Activated naive CD8-positive, alpha-beta T cell treated with anti-CD3 and anti-CD28 coated beads for 36 hours (primary cell): ENCODE measurements at places on chromosomes 6 and 20.

GRCh38 chr6:73169633-73170032 lies 55.7 kb downstream of the KHDC1L start:
- no peak for DNase-seq

GRCh38 chr6:29667158-29667557 lies 10.3 kb downstream of the MOG start:
- no peak for DNase-seq

DNA sequence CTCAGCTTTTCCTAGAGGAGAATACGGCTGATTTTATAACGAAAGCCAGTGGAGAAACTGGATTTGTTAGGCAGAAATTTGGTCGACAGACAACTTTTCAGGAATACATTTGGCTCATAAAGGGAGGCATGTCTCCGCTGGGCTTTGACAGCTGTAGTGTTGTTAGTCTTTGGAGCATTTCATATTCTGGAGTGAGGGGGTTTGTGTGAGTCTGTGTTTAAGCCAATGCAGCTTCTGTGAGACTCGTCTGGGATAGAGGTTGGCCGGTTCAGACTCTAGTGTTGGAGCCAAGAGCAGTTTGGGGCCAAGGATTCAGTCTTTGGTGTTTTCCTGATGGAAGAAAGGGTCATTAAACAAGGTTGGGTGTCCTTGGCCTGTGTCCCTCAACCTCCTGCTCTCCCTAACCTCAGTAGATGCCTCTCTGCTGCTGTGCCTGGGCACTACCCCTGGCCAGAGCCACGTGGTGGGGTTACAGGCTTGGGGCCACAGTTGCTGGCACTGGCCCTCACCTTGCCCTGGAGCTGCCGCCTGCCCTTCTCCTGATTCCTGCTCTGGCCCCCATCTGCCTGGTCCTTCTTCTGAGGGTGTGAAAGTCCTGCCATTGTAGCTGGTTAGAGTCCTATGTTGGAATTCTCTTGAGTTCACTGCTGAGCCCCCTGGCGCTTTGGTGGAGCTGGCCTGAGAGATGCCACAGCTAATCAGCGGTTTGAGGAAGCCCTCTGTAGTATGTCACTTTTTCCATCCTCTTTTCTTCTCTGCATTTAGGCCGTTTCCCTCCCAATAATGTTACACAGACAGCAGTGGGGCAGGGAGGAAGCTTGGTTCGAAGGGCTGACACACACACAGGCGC lies 6.9 kb downstream of the PTK7 start:
- DNase-seq = no peak

GRCh38 chr20:63527184-63527583 lies 6.6 kb downstream of the PPDPF start:
- DNase-seq = no peak

DNA sequence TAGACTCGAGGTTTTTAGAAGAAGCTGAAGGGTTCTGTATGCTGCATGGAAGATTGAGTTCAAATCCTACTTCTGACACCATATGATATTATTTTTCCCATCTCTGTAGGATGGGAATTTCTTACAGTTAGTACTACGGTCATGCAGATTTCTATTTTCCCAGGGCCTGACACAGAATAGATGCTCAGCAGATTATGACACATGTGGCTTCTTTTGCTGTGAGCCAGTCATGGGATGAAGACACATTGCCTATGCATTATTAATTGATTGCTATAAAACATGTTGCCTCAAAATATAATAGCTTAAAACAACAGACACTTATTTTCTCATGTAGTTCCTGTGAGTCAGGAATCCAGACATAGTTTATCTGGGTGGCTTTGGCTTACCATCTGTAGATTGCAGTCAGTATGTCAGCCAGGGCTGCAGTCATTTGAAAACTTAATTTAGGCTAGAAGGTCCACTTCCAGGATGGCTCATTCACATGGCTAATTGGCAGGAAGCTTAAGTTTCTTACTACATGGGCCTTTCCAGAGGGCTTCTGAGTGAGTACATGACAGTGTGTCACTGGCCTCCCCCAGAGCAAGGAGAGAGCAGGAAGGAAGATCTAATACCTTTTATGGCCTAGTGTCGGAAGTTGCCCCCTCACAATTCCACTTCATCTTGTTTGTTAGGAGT lies 29.5 kb downstream of the TOP1 start:
- DNase-seq = no peak

DNA sequence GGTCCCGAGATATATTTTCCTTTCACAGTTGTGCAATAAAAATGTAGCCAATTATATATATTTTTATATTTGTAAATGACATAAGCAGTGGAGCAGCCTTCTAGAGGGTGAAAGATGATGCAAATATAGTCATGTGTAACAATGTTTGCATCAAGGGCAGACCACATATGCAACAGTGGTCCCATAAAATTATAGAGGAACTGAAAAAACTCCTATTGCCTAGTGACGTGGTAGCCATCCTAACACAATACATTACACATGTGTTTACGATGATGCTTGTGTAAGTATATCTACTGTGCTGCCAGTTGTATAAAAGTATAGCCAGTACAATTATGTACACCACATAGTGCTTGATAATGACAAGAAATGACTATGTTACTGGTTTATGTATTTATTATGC lies 162.8 kb downstream of the ZFAND3 start:
- no peak for DNase-seq

DNA sequence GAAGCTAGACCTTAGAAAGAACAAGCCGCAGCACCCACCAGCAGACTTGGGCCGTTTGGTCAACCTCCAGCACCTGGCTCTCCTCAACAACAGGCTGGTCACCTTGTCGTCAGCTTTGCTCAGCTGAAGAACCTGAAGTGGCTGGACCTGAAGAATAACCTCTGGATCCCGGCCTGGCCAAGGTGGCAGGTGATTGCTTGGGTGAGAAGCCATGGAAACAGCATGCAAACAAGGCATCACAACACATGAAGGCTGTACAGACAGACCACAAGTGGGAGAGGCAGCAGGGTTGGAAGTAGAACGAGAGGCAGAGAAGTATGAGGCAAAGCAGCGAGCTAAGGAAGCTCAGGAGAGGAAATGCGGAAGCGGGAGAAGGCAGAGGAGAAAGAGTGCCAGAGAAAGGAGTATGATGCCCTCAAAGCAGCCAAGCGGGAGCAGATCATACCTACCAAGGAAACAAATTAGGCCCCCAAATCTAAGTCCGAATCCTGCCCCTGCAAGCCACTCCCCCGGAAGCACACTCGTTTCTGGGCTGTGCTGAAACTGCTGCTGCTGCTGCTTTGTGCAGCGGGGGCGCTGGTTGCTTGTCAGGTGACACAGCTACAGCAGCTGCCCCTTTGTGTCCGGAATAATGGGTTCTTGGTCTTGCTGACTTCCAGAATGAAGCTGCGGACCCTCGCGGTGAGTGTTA lies 121.6 kb upstream of the LGSN start:
- peak; percentile 7 for DNase-seq

DNA sequence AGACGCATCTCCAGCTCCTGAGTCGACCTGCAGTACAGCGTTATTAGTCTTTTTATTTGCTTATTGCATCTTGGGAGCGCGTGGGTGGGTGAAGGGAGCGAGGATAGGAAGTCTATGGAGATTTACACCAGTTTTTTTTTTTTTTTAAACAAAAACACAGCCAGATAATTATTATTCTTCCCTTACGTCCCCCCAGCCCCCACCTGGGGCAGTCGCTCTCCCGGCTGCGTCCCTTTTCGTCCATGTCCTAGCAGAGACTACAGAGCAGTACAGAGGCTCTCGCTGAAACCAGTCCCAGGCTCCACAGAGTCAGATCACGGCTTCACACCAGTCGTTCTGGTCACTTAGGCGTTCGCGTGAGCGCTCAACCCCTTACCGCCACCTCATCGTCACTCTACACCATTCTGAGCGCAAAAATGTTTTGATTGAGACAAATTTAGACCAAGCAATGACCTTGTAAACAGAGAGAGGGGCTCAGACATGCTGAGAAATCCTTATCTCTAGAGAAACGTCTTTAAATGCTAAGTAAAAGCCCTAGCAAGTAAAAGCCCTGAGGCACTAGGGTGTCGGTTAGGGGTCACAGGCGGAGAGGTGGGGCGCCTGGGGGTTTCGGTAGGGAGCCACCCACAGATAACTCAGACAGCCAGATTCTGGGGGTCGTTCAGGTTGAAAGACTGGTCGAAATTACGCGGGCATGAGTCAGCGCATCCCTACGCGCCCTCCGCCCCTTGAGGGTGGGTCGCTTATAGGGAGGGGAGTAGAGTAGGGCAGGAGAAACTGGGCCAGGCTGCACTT lies 975 bp upstream of the PPT2 start:
- peak; percentile 40 for DNase-seq

DNA sequence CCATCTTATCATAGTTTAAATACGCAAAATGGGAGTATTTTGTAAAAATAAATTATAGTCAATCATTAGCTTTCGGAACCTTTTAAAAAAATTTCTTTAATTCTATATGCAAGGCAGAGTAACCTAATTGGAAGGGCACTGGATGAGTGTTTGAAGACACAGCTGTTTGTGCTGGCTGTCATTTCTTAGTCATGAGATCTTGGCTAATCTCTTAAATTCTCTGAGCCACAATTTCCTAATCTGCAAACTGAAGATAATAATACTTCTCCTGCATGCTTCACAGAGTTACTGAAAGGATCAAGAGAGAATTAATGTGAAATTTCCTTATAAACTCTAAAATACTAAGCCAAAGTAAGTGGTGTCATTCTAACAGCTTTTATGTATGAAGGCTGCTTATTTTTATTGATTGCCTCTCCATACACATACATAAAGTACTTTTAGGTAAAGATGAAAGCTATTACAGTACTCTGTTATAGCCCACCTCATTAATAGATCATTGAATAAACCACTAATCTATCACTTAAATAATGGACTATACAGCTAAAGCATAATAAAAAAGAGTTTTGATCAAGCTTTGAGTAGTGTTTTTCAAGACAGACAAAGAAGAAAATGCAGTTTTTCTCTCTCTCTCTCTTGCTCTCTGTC lies 383.7 kb upstream of the IRAK1BP1 start:
- no peak for DNase-seq

GRCh38 chr20:47768016-47768824 lies 17.1 kb downstream of the SULF2 start:
- DNase-seq = no peak

GRCh38 chr6:51495096-51495495 lies 592.3 kb downstream of the PKHD1 start:
- no peak for DNase-seq

GRCh38 chr6:156146891-156147290 lies 630.3 kb upstream of the ARID1B start:
- DNase-seq = no peak

GRCh38 chr6:159062564-159062945 lies 17.8 kb upstream of the TAGAP start:
- DNase-seq = peak; percentile 50

- no peak for DNase-seq
Observed at GRCh38 chr6:170089963-170090362, 200.9 kb downstream of the DLL1 start.

DNA sequence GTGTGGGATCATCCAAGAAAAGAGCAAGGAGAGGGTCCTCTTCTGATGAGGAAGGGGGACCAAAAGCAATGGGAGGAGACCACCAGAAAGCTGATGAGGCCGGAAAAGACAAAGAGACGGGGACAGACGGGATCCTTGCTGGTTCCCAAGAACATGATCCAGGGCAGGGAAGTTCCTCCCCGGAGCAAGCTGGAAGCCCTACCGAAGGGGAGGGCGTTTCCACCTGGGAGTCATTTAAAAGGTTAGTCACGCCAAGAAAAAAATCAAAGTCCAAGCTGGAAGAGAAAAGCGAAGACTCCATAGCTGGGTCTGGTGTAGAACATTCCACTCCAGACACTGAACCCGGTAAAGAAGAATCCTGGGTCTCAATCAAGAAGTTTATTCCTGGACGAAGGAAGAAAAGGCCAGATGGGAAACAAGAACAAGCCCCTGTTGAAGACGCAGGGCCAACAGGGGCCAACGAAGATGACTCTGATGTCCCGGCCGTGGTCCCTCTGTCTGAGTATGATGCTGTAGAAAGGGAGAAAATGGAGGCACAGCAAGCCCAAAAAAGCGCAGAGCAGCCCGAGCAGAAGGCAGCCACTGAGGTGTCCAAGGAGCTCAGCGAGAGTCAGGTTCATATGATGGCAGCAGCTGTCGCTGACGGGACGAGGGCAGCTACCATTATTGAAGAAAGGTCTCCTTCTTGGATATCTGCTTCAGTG lies 40.8 kb downstream of the ZBTB2 start:
- no peak for DNase-seq

GRCh38 chr6:39319621-39320362 lies 2.7 kb downstream of the KCNK16 start:
- DNase-seq = no peak

DNA sequence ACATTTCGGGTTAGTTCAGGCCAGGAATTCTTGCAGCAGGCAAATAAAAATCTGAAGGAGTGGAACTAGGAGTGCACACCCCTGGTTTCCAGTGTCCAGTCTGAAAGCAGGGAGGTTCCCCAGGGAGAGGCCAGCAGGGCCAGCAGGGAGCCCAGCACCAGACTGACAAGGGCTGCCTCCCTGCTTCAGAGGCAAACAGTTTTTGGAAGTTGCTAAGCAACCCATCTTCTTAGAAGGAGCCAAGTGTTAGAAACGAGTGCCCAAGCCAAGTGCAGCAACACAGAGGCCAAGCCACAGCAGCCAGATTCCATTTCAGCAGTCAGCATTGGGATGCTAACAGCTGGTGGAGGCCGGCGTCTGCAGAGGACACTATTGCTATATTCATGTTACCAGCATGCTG lies 179.1 kb downstream of the SYNDIG1 start:
- no peak for DNase-seq
